ENCODE measurements at places on chromosomes 4 and X. TPM values are rescaled to one million over a fixed set of nuclear protein-coding genes. Genes with fewer than 3 reads are reported as not detected.

DNA sequence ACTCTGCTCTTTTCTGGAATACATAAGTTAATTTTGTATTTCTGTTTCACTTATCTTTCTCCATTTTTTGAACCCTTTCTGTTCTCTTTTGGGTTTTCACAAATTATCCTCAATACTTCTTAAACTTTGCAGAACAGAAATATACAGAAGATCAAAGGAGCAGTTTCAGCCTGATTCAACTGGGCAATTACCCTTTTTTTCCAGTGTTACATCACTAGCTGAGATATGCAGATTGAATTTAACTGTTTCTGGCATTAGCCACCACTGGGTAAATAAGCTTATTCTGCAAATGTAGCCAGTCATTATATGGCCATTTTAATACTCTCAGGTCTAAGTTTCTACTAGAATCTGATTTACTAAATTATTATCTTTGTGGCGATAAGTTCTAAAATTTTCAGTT is 66.9 kb upstream of the GRID2 start:
- DNase-seq = no peak

GRCh38 chr4:176492646-176493302 is 173.0 kb downstream of the SPCS3 start:
- no peak for DNase-seq

GRCh38 chrX:68508799-68509198 is 9.9 kb downstream of the YIPF6 start:
- no peak for DNase-seq

- DNase-seq = no peak
Measured at GRCh38 chrX:75228854-75229253, 45.0 kb upstream of the UPRT start.

GRCh38 chr4:13368217-13368616 is 115.9 kb downstream of the RAB28 start:
- no peak for DNase-seq

DNA sequence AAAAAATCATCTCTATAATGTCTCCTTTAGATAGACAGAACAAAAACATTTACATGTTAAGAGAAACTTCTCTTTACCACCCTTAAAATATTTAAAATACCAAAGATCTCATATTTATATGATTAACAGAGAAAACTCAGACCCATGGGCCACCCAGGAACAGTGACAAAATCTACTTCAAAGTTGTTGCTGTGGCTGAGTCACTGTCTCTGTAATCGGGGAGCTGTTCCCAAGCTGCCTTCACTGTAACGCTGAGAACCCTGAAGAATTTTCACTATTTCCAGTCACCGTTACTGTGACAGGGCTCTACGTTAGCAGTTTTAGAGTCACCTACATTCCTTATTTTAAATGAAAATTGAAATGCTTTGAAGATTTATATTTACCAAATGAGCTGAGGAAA is 9.0 kb upstream of the DAPP1 start:
- no peak for DNase-seq

GRCh38 chr4:98642991-98643426 is 15.4 kb downstream of the TSPAN5 start:
- DNase-seq = no peak

- no peak for DNase-seq
Measured at GRCh38 chrX:10077425-10078188, 79.2 kb upstream of the CLCN4 start.

GRCh38 chr4:108820492-108821350 is 57.9 kb upstream of the ETNPPL start:
- DNase-seq = no peak

GRCh38 chr4:110737931-110738330 is 115.1 kb upstream of the PITX2 start:
- no peak for DNase-seq

GRCh38 chr4:128323401-128323800 is 35.8 kb upstream of the PGRMC2 start:
- no peak for DNase-seq

DNA sequence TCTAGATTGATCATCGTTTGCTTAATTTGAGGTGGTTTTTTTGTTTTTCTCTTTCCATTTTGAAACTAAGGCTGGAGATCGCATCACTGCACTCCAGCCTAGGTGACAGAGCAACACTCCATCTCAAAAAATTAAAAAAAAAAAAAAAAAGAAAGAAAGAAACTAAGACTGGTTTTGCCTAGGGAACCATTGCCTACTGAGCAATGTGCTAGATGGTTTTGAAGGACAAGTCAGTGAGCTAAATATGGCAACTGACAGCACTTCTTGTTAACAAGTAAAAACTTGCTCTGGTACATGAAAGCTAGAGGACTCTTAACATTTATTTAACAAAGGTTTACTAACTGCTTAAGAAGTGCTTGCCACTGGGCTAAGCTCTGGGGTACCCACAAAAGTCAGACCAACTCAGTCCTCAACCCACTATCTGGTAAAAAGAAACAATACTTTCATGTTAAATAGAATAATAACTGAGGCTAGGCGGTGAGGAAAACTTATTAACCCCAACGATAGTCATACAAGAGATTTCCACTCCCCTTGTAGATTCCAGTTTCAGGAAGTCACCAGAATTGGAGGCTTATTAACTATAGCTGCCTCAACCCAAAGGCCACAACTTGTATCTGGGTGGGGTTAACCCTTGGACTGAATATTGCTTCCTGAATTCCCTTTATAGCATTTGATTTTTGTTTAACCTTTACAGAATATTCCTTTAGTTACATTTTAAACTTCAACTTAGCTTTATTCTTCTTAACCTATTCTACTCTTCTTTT is 111.6 kb downstream of the FRYL start:
- DNase-seq = no peak

GRCh38 chr4:601612-602558 is 23.5 kb upstream of the PDE6B start:
- DNase-seq = no peak

DNA sequence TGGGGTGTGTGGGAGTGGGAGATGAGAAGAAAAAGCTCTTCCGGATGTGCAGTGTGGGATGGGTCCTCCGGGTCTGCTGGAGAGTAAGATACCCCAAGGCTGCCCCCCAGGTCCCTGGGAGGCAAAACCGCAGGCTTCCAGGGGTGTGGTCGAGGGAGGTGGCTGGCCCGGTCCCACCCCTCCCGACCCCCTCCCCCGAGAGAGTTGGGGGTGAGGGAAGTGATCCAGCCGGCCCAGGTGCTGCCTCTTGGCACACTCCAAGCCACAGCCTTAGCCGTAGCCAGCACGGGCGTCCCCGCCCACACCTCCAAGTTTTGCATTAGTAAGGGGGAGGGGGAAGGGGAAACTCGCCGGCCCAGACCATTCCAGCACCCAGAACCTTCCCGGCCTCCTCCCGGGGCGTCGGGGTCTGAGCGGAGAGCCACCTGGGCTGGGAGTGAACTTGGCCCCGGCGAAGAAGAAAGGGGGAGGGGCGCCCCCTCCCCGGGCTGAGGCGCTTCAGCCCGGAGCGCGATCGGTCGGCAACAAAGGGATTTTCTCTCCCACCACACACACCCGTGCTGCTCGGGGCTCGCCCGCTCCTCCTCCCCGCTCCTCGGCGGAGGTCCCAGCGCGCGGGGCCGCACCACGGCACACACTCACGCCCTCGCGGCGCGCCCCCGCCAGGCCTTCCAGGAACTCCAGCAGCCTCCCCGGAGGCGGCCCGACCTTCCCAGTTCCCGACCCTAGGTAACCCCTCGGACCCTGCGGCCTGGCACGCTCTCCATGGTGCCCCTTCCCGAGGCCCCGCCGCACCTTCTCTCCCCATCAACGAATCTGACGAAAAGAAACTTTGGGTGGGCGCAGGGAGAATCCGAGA is 14.4 kb downstream of the BCOR start:
- DNase-seq = peak; percentile 52

DNA sequence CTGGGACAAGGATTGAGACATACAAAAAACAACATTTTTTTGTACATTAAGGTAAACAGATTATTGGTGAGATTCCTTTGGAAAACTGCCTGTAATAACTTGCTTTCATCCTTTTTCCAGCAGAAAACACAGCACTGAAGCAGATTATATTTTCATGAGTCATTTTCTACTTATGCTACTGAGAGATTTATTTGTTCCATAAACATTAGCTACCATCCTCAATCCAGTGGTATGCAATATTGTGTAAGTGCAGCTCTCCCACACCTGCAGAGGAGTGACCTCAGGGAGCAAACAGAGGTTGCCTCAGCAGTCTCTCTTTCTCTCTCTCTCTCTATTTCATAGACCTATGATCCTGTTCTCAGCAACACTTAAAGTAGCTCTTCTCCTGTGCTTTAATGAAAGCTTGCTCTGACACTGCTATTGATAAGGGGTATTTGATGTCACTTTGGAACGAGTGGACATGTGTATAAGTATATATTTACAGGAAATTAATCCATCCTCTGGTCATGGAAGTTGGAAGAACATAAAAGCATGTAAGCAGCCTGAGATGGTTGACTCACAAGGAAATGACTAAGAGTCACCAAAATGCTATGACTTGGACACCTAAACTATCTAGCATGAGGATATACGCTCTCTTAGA is 163.7 kb upstream of the SPANXC start:
- no peak for DNase-seq

DNA sequence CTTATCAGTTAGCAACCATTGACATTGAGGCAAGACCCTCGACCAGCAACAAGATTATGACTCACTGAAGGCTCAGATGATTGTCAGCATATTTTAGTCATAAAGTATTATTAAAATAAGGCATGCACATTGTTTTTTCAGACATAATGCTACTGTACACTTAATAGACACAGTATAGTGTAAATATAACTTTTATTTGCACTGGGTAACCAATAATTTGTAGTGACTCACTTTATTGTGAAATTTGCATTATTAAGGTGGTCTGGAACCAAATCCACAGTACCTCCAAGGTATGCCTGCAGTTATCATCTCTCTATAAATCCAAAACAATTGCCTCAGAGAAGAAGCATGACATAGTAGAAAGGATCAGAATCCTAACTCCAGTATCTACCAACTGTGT is 330.1 kb upstream of the SMIM31 start:
- no peak for DNase-seq

- DNase-seq = no peak
Measured at GRCh38 chrX:154648931-154649330, 4.4 kb downstream of the CTAG2 start.

GRCh38 chrX:39788521-39788920 is 309.2 kb downstream of the BCOR start:
- no peak for DNase-seq

DNA sequence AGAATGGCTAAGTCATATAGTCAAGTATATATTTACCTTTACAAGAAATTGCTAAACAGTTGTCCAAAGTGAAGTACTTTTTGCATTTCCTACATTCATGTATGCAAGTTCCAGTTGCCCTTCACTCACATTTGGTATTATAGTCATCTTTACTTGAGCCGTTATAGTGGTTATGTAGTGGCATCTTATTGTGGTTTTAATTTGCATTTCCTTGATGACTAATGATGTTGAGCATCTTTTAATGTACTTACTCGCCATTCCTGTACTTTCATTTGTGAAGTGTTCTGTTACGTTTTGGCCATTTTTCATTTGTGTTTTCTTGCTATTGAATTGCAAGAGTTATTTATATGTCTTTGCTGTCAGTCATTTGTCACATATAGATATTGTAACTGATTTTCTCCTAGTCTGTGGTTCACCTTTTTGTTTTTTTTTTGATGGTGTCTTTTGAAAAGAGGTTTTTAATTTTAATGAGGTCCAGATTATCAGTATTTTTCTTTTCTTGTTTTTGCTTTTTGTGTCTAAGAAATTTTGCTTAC is 27.6 kb downstream of the ARFIP1 start:
- no peak for DNase-seq

DNA sequence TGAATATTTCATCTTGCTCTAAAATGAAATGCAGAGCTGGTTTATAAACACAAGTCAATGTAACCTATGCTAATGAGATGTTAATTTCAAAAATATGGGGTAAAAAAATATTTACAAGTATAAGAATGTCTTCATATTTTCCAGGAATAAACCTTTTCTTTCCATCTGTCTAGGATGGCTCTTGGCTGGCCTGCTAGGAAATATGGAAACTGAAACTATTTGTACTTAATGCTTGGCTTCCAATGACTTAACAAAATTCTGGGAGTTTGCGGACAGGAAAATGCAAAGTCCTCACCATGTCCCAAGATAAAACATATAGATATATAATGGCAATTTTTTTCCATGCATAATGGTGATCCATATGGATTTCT is 168.1 kb downstream of the SCFD2 start:
- no peak for DNase-seq

GRCh38 chr4:6699903-6700302 is 6.2 kb downstream of the S100P start:
- no peak for DNase-seq

GRCh38 chrX:47796433-47796906 is 40.2 kb upstream of the ZNF81 start:
- no peak for DNase-seq

- DNase-seq = no peak
Measured at GRCh38 chrX:138711399-138712347, at the start of gene FGF13. FGF13 (minus strand) TSS chrX:138711717; CDS start chrX:138711003, 714 bp downstream.

DNA sequence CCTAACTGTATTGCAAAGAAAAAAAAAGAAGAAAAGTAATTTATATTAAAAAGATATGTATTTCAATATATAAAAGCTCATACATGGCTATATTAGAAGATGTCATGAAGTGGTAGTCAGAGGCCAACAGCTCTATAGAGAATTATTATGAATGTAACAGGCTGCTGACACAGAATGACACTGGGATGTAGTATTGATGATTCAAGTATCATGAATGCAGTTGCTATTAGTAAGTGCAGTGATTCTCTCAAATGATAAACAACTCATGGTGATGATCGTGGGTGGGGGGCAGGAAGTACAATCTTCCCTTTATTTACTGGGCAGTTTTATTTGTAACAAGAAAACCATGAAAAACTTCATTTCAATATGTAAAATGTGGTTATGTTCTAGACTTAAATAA is 124.6 kb downstream of the COL4A6 start:
- DNase-seq = no peak

GRCh38 chr4:52477191-52477780 is 181.8 kb downstream of the USP46 start:
- no peak for DNase-seq

GRCh38 chrX:38927592-38927991 is 126.3 kb downstream of the MID1IP1 start:
- no peak for DNase-seq

DNA sequence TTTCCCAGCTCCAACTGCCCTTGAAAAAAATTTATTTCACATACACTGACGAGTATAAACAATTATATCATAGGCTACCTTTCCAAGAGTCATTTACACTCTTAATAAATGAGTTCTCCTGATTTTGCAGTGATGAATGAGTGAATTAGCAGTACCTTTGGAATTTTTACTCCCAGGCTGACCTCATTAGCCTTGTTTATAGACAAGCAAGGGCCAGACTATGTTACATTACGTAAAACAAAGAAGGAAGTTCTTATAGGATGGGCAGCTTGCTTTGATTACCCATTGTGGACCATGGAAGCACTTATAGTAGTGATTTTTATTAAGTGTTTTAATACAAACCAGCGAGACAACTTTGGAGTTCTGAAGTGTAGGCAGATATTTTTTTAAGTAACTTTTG is 112.9 kb upstream of the C1QTNF7 start:
- DNase-seq = no peak

The PWWP3B gene
- total RNA-seq = not detected

The AFP gene
- total RNA-seq = not detected

The DIAPH2 gene
- total RNA-seq = 7.5 TPM

The FSTL5 gene
- not detected for total RNA-seq

The GPR119 gene
- total RNA-seq = not detected

The ADRA2C gene
- 0.54 TPM for total RNA-seq

The SSX2 gene
- total RNA-seq = not detected

The ZNF81 gene
- total RNA-seq = 3.8 TPM

The LINC00632 gene
- 0.27 TPM for total RNA-seq

The PABPC5 gene
- total RNA-seq = under 0.01 TPM

The ARX gene
- not detected for total RNA-seq

The CAPN6 gene
- under 0.01 TPM for total RNA-seq
